ENCODE measurements at places on chromosomes 7 and 10.

DNA sequence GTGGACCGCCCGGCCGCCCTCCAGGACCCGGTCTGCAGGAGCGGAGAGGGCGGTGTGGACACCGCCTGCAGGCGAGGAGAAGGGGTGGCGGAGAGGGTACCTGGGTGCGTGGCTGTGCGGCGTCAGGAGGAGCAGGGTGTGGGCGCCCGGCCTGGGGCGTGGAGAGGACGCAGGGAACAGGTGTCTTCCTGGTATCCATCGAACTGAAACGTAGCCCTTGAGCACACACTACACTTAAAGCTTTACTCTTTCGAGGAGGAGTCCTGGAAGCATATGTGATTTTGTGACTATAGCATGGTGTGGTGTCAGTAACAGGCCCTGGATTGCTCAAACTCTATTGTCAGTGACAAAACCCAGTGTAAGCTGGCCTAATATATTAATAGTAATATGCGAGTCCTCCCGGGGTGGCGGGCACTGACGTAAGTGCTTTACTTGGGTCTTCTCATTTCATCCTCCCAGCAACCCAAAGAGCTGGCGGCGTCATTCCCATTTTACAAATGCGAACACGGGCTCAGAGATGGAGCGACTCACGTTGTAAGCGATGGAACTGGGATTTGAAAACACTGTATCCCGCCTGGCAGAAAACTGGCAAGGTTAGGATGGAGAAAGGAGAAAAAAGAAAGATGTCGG, 508 bp upstream of the TECPR1 start:
- no peak for DNase-seq

GRCh38 chr10:107390563-107390962, 226.1 kb upstream of the SORCS1 start:
- no peak for DNase-seq

- no peak for DNase-seq
Observed at GRCh38 chr7:85713171-85713570, 526.3 kb upstream of the SEMA3D start.

DNA sequence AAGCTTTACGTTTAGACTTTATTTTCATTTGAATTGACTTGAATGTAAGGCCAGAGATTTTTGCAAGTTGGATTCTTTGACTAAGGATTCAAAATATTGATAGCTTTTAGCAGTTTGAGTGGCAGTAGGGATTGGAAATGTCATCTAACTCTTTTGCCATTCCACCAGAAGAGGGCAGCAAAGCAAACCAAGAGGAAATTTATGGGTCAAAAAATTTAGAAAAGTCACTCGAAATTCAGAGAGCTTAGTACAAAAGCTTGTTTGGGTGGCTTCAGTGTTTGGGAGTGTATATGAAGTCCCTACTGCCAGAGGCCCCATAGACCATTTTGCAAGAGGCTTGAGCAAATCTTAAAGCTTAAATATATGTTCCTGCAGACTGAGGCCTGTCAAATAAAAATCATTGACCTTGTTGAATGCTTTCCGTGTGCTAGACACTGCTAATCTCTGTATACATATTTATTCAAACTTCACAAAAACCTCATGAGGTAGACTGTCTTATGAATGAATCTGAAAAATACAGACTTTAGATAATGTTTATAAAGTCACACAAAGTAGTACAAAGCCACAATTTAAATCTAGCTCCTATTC, 44.6 kb upstream of the RSBN1L start:
- DNase-seq: no peak

DNA sequence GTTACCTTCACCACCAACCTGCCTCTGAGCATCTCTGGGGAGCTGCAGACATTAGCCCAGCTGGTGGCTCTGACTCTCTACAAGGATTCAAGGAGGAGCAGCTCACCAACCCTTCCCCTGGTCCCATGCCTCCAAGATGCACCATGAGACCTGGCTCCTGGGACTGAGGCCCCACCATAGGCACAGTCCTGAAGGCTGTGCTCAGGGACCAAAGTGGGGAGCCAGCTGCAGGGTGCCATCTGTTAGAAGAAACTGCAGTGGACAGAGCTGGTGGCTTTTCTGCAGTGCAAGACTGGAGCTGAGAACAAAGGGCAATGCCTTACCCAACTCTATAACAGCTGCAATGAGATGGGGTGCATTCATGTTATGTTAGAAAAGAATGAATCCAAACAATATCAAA, 581.6 kb downstream of the TCERG1L start:
- DNase-seq: no peak

GRCh38 chr7:41451826-41452225, 251.1 kb downstream of the INHBA start:
- no peak for DNase-seq

DNA sequence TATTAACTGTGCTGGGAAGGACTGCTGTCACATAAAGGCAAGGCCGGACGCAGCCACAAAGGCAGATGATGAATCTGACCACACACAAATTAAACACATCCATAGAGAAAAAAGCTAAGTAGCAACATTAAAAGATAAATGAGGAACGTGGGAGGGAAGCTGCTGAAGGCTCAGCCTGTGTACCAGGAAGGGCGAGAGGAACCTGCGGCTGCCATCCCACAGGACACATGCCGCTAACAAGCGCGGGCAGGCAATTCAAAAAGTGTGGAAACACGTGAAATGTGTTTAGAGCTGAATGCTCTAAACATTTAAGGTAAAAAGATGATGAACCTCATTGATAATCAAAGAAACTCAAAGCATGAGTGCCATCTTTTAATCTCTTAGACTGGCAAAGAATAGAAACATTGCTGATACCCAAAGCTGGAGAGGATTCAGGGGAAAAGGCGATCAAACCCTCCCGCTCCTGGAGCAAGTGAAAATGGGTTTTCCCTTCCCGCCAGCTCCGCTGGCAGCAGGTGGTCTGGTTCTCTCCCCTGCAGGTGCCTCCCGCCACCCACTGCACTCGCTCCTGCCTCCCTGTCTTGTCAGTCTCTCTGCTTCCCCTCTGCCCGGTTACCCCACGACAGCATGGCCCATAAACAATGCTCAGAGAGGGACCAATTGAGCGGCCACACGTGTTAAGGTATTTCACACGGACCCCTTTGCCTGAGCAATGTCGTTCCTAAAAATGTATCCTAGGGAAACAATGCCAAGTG, 4.2 kb downstream of the STK32C start:
- no peak for DNase-seq

All from activated CD4-positive, CD25-positive, alpha-beta regulatory T cell (primary cell).